ENCODE measurements at places on chromosomes 1 and 21.
A peak's percentile ranks its signal among the peaks of the same experiment; 100 is the strongest.

DNA sequence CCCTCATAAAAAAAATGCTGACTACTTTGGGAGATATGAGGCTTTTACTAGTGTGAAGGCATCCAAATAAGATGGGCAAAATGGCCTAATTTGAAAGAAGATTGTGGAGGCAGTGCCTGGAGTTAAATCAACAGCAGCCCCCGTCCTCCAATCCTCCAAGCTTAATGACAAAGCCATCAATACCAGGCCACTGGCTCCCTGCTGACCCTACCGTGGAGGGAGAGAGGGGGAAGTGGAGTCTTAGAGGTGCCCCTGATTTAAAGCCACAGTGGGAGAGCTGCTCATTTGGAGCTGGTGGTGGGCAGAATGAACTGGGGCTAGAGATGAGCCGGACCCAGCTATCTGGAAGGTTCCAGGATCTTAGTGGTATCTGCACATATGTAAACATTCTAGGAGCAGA lies 24.3 kb upstream of the KNCN start:
- DNase-seq, result no peak

- DNase-seq, result no peak
Measured at GRCh38 chr21:29775462-29775861, 164.3 kb downstream of the GRIK1 start.

GRCh38 chr1:227016990-227017389 lies 76.9 kb downstream of the COQ8A start:
- no peak for DNase-seq

GRCh38 chr21:16072221-16072620 lies 342.4 kb downstream of the USP25 start:
- no peak for DNase-seq

- no peak for DNase-seq
Measured at GRCh38 chr1:101043776-101044175, 18.2 kb upstream of the DPH5 start.

DNA sequence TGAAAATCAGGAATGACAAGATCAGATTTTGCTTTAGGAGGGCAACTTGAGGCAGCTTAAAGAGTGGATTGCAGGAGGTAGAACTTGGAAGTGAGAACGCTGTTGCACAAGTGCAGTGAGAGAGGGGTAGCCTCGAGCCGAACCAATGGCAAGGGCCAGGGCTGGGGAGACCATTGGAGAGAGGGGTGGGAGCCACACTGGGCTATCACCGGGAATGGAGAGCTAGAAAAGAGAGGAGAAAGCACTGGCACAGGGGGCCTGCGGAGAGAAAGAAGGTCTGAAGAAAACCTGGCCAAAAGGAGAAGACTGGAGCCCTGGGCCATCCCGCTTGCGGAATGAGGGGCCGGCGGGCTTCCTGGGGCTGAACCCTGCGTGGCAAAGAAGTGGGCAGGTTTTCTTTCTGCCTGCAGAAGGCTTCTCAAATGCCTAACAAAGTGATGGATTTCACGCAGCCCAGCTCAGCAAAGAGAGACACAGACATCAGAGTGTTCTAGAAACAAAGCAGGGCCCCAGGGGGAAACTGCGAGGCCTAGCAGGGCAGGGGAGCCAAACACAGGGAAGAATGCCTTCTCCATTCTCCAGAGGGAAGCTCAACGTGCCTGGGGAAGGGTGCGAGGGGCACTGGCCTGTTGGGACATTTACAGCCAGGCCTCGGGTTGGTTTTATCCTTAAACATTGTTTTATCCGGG lies 1.2 kb upstream of the SLC37A1 start:
- DNase-seq, result no peak

- DNase-seq, result no peak
Measured at GRCh38 chr1:114677691-114678090, 7.8 kb upstream of the DENND2C start.

DNA sequence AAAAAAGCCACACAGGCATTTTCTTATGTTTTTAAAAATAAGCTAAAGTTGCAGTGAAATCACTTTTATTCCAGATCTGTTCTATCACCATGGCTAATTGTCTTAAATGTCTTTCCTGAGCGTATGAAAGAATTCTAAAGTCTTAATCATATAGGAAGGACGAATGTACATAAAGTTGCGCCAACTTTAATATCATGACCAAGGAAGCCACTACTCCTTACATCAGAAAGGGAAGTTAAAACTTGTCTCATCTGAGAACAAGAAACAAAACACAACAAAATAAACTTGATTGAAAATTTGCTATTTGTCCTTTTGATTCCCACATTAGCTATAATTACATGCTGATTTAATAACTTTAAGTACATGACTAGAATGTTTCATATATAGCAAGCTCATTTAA lies 26.5 kb downstream of the CNIH4 start:
- peak; percentile 58 for DNase-seq

DNA sequence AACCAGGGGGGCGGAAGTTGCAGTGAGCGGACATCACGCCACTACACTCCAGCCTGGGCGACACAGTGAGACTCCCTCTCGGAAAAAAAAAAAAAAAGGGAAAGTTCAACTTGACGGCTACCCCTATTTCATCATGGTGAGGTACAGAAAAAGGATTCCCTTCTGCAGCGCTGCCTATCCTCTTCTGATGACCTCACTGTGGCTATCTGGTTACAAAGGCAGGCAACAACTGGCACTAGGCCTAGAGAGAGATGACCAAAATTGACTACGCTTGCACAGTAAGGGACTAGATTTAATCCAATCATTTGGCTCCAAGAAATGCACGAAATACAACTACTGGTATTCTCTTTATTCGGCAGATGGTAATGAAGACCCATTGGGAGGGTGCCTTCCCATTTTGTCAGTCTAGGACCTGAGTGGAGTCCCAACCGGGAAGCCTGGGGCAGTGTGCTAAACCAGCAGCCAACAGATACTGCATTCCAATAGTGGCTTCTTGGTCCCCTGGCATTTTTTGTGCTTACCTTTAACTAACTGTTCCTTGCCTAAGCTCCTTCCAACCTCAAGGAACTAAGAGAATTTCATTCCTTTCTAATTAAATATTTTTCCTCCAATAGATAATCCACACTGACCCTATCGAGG lies 36.6 kb downstream of the ITPKB start:
- peak; percentile 65 for DNase-seq

DNA sequence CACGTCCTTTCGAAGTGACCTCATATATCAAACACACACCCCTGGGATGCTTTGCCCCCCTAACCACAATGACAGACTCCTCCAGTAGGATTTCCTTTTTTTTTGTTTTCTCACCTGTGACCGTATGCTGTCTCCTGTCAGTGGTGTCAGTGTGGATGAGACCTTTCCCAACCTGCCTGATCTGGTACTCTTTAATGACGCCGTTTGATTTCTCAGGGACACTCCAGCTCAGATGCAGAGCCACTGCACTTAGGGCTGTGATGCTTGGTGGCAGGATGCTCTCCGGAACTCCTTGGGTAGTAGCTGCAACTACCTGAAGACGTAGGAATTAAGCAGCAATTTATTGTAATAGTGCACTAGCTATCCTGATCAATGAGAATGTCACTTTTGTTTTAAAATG lies 212.6 kb downstream of the KCTD3 start:
- DNase-seq, result no peak

DNA sequence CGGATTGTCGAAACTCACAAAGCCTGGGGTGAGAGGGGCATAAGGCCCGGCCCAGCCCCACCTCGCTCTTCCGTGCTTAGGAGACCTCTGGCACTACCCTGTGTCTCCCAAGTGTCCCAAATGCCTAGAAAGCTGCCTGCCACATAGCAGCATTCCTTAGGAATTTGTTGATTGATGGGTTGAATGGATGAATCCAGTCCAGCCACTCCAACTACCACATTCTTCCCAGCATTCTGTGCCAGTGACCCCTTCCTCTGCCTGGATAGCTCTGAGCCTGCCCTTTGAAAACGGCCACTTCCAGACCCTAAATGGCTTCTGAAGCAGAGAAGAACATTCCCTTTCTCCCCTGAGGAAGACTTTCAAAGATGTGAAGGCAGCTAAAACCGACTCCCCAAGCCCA lies 11.5 kb downstream of the CELF3 start:
- no peak for DNase-seq

- DNase-seq, result peak; percentile 3
Measured at GRCh38 chr21:32597205-32597604, 11.9 kb upstream of the TCP10L start.

DNA sequence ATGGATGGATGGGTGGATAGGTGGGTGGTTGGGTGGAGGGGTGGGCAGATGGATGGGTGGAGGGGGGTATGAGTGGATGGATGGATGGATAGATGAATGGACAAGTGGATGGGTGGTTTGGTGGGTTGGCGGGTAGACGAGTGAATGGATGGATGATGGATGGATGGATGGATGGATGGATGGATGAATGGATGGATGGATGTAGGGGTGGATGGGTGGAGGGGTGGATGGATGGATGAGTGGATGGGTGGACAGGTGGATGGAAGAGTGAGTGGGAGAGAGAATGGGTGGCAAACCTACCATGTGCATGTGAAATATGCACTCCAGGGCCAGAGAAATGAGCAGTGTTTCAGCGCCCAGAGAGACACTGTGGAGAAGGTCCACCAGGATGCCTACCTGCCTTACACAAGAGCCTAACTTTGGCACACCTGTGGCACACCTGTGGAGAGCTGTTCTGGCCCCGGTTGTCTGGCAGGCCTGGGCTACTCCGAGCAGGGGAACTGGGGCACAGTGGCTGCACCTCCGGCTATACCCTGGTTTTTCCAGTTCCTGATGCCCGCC lies 12.8 kb downstream of the EPHA2 start:
- DNase-seq, result no peak

- DNase-seq, result peak; percentile 71
Measured at GRCh38 chr1:99481391-99481996, 164.4 kb upstream of the PALMD start.

DNA sequence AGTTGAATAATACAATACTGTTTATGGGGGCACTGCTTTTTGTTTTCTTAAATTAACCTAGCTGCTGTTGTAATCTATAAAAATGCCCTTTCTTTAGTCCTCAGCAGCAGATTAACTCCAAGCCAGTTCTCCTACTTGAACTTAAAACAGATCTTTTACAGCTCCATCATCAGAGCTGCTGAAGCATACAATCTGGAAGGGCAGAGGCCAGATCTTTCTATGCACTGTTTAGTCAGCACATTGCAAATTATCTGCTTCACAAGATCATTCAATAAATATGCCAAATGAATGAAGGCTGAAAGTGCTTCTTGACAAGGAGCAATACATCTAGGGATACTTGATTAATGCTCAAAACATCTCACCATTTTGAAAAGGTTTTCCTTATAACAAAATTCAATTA lies 115.8 kb downstream of the PLPPR5 start:
- DNase-seq, result no peak

DNA sequence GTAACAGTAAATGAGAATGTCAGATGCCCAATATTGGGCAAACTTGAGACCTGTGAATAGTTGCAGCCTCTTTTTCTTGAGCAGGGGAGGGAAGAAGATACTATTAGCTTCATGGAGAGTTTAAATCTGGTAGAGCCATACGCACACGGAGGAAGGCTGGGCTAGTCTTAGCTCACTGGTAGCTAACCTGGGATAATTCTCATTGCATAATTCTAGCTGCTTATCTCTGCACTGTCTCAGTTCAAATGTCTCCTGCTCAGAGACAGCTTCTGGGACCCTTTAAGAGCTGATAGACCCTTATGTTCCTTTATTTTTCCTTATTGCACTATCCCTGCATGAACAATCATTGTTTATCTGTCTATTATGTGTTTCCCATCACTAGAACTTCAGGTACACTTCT lies 8.4 kb downstream of the C1orf87 start:
- DNase-seq, result no peak

- DNase-seq, result peak; percentile 23
Measured at GRCh38 chr1:204074274-204075138, 1.6 kb downstream of the SOX13 start.

GRCh38 chr1:180144659-180145357 lies 9.9 kb upstream of the QSOX1 start:
- DNase-seq, result no peak

GRCh38 chr1:41578712-41579335 lies 94.3 kb upstream of the EDN2 start:
- no peak for DNase-seq

GRCh38 chr1:152107984-152108881 lies 7.0 kb downstream of the TCHH start:
- peak; percentile 72 for DNase-seq

DNA sequence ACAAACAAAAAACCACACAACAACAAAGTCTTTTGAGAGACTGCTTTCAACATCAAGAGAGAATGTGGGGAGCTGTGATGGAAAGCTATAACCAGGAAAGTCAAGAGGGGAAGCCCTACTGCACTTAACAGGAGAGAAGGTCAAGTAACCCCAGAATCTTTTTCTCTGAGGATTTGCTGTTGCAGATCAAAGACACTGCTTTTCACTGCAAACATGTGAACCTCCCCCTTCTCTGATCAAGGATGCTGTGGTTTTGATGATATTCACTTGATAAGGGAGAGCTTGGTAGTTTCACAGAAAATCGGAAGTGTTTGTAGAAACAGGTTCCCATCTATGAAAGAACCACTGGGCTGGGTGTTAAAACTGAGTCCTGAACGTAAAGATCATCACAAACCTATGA lies 4.8 kb downstream of the ETV3 start:
- no peak for DNase-seq

- no peak for DNase-seq
Measured at GRCh38 chr1:51644533-51645197, 27.8 kb downstream of the OSBPL9 start.

DNA sequence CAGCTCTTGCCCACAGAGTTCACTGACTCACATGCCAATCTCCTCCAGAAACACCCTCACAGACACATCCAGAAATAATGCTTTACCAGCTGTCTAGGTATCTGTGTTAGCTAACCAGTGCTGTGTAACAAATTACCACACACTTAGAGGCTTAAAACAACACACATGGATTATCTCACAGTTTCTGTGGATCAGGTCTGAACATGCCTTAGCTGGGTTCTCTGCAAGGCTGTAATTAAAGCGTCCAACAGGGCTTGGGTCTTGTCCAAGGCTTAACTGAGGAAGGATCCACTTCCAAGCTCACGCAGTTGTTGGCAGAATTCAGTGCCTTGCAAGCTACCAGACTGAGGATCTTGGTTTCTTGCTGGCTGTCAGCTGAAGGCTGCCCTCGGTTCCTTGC lies 92.5 kb upstream of the RGS4 start:
- DNase-seq, result no peak

Measured in suppressor macrophage treated with lipopolysaccharide for 1 hour (primary cell).